ENCODE measurements at places on chromosomes 6 and 20.

GRCh38 chr6:1745814-1746213 lies 136.1 kb downstream of the FOXC1 start:
- DNase-seq, result no peak

DNA sequence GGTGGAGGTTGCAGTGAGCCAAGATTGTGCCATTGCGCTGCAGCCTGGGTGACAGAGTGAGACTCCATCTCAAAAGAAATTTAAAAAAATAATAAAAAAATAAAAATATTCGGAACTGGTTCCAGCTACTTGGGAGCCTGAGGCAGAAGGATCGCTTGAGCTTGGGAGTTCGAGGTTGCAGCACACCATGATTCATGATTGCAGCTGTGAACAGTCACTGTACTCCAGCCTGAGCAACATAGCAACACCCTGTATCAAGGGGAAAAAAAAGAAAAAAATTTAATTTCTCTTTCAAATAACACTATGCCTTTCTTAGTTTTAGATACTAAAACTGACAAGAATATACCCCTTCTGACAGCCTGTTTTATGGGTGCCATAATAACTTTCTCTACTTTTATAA lies 10.5 kb downstream of the KDM1B start:
- DNase-seq, result no peak

DNA sequence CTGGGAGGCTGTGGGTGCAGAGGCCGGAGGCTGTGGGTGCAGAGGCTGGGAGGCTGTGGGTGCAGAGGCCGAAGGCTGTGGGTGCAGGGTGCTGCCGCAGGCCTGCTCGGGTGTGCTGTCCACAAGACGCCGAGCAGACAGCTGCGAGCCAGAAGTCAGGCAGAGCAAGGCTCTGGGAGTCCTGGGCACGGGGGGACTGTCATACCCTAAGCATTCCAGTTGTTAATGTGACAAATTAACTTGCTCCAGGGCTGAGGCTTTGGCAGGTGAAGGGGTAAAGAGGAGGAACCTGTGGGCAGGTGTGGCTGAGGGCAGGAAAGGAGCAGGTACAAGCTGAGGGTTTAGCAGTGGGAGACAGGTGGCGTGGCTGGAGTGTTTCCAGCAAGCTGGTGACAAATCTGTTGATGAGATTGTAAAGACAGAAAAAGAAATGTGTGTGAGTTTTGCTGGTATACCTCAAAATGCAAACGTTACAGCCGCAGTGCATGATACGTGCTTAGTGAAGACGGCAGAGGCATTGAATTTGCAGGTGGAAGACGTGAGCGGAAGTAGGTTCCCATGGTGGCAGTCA lies 14.2 kb upstream of the ADRM1 start:
- no peak for DNase-seq

DNA sequence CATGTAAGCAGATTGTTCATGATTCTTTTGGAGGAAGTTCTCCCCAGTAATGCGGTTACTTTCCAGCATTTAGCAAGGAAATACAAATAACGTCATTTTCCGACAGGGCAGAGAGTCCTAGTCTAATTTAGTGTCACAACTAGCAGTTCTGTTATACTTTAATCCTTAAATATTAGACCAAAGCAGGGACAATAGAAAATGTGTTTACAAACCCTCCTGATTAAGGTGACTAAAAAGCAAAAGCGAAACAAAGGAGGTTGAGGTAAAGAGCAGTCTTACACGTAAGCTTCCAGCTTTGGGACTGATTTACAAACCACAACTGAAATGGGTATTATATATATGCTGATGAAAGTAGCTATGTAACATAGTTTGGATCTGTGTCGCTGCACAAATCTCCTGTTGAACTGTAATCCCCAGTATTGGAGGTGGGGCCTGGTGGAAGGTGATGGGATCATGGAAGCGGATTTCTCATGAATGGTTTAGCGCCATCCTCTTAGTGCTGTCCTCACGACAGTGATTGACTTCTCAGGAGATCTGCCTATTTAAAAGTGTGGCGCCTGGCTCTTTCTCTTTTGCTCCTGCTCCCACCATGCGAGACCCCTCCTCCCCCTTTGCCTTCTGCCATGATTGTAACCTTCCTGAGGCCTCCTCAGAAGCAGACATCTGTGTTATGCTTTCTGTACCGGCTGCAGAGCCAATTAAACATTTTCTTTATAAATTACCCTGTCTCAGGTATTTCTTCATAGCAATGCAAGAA lies 81.9 kb downstream of the PLCB1 start:
- DNase-seq, result no peak

GRCh38 chr6:69116658-69117057 lies 481.6 kb downstream of the ADGRB3 start:
- no peak for DNase-seq

GRCh38 chr20:43450841-43451799 lies 6.6 kb upstream of the SRSF6 start:
- DNase-seq, result no peak

GRCh38 chr20:49823152-49823847 lies 10.7 kb downstream of the SLC9A8 start:
- DNase-seq, result no peak

GRCh38 chr6:40932366-40932765 lies 106.7 kb downstream of the UNC5CL start:
- DNase-seq, result no peak

DNA sequence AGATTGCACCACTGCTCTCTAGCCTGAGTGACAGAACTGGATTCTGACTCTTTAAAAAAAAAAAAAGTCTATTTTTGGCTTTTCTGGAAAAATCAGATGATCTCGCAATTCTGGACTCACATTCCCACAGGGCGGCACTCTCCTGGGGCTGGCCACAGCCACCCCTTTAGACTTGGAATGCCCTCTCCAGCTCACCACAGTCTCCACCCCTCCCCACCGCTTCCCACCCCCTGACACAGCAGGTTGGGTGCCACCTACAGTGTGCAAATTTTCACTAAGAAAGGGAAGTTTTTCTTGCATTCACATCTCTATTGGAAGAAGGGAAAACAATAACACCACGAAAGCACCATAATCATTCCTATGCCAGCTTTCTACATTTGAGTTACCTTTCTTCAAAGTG lies 15.4 kb downstream of the PDRG1 start:
- no peak for DNase-seq

DNA sequence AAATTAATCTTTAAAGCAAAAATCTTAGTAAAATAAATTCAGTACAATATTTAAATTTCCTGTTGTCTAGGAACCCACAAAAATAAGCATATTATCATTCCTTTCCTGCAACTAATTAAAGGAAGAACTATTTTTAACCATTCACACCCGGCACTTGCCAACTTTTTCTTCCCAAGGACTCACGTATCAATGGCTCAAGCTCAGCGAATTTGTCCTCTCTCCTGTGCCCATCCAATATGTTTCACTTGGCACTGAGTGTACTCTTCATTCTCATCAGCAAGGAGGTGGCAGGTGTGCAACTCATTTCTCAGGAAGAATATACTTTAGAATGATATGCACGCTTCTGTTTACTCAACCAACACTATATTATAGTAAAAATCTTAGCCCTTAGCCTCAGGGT lies 419.4 kb downstream of the C6orf118 start:
- no peak for DNase-seq

- no peak for DNase-seq
These were observed 49.9 kb upstream of the PMEPA1 start for GRCh38 chr20:57759724-57760123.

DNA sequence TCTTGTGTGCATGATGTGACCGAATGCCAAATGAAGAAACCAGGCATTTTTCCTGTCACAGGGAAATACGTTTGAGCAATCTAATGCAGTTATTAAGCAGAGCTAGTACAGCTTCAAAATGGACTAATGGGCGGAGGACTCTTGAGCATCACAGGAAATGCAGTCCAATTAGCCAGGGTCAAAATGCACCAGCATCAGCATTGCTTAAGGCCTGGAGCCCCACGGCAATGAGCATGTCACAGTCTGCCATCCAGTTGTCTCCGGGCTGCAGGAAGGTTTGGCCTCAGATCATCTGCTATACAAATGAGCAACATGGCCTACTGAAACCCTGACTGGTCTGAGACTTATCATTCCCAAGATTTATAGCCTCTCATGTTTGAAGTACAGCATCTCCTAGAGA lies 652.1 kb upstream of the SLC35B3 start:
- DNase-seq, result no peak

DNA sequence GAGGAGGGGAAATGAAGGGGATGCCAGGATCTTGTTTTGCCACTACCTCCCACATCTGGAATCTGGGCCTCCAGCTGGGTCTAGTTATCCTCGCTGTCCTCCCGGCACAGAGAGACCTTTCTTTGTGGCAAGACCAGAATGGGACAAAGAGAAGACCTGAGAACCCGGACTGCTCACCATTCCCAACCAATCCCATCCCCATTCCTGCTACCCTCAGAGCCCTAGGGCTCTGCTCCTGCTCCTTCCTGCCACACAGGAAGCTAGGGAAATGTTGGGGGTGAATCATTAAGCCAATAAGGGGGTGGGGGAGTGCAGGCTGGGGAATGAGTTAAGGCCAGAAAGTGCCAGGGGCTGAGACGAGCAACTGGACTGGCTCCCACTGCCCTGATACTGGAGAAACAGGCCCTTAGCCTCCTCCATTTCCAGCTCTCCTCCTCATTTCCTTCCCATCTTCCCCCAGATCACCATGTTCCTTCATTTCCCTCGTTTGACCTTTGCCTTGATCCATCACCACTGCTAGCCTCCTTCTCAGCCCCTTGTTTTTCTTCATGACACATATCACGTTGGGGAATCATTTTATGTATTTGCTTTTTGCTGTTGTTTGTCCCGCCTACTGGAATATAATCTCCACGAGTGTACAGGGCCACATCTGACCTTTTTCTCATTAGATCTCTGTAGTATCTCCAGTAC lies 4.6 kb upstream of the IER3 start:
- no peak for DNase-seq

GRCh38 chr6:13526357-13526726 lies 38.9 kb upstream of the GFOD1 start:
- no peak for DNase-seq

GRCh38 chr20:51118216-51118615 lies 95.3 kb upstream of the KCNG1 start:
- no peak for DNase-seq

- no peak for DNase-seq
These were observed 117.3 kb downstream of the TOX2 start for GRCh38 chr20:44031781-44032582.
